ENCODE measurements at places on chromosomes 1 and 21.
A peak's percentile ranks its signal among the peaks of the same experiment; 100 is the strongest.

GRCh38 chr1:79517470-79518224 lies 511.1 kb upstream of the ADGRL4 start:
- no peak for DNase-seq

DNA sequence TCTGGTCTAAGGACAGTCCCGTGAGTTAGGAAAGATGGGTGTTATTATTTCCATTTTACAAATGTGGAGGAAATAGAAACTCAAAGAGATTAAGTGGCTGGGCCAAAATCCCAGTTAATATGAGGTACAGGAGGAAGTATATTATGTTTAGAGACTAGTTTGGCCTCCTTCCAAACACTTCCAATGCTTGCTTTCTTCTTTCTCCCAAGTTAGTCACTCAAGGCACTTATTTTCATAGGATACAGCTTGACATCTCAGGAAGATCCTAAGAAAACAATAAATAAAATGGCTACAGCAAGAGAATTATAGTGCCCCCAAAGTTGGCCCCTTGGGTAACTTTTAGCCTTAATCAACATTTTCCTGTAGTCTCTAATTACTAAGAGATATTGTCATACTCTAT lies 47.5 kb upstream of the IPO9 start:
- no peak for DNase-seq

- no peak for DNase-seq
These were observed 147.8 kb upstream of the MAP1LC3C start for GRCh38 chr1:242146652-242147051.

DNA sequence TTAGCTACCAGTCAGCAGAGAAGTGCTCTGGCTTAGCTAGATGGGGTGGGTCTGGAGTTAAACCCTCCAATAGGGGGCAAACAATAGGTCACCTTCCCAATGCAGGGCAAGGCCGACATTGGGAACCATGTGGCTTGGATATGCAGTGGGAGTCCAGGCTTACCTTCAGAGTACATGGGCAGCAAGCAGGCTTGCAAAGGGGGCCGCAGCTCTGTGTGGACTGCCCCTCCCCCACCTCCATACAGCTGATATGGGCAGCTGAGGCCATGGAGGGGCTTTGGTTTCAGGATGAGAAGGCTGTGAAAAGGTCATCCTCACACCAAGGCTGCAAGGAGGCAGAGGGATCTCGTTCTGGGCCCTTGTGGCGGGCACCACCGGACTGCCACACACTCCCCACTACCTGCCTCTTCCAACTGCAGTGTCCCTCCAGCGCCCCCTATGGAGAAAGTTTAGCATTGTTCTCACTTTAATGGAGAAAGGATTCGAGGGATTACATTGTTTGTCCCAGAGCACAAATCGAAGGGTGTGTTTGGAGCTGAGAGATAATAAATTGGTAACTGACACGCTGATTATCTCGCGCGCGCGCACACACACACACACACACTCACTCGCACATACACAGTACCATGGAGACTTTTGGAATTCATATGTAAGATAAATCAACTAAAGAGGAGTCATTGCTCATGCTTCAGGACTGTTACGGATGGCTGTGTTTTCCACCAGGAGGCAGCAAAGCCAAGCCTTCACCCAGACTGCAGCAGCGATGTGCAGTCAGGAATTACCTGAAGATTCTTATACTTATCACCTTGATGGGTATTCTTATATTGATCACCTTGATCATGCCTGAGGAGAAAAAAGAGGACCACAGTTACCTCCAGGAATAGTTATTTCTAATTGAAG lies 7.0 kb upstream of the SMCP start:
- DNase-seq, result peak; percentile 30

DNA sequence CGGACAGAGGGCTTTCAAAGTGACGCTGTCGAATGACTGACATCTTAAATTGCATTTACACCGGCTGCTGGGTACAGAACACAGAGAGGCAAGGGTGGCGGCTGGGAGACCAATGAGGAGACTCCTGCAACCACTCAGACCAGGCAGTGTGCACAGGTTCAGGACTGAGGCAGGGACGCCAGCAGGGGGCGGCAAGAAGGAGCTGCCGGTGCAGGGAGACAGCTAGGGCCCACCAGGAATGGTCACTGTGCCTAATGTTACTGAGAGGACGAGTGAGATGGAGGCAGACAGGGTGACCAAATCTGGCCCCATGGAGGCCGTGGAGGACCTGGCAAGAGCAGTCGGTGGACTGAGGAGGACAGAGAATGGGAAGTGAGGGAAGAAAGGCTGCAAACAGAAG lies 23.5 kb downstream of the GLIS1 start:
- DNase-seq, result no peak

- DNase-seq, result no peak
These were observed 44.4 kb upstream of the CACHD1 start for GRCh38 chr1:64425521-64425920.

DNA sequence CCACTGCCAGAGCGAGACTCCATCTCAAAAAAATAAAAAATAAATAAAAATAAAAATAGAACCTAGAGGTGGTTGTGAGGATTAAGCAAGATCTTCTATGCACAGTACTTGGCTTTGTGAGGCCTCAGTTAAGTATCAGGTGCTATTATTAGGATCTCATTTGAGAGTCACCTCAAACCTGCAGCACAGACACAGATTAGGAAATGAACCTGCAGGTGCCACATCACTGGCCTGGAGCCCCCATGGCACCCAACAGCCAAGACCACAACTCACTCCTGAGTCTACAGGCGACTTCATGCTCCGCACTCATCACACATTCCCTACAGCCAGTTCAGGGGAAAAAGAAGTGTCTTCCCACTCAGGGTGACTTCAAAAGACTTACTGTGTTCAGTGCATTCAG lies 176.8 kb downstream of the SLC45A1 start:
- DNase-seq, result no peak

- no peak for DNase-seq
These were observed 15.7 kb downstream of the DIP2A start for GRCh38 chr21:46474382-46474781.

- no peak for DNase-seq
These were observed 35.9 kb upstream of the ZFP69B start for GRCh38 chr1:40414331-40414730.

DNA sequence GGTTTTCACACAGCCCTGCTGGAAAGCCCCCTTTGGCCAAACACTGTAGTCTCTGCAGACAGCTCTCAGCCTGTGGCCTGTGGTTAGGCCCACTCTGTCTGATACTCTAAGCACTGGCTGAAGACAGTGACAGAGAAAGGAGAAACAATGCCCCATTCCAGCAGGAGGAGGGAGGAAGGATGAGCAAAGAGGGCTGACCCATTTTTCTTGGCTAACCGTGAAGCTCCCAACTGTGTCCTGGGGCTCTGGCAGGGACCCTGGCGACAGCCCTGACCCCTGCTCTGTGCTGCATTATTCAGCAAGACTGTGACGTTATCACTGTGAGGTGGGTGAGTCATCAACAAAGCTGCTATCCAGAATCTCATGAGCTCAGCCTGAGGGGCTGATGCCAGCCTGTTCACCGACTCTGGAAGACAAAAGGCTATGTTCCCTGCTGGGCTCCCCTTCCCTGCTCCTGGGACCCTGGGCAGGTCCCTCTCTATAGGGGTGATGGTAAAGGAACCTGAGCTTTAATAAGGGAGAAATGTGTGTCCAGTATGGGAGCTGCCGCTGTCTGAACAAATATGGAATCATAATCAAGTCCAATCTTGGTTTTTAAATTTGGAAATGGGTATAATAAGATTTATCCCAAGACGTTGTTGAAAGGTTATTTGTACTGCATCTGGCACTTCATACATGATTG lies 107.0 kb downstream of the RHOU start:
- DNase-seq, result no peak

DNA sequence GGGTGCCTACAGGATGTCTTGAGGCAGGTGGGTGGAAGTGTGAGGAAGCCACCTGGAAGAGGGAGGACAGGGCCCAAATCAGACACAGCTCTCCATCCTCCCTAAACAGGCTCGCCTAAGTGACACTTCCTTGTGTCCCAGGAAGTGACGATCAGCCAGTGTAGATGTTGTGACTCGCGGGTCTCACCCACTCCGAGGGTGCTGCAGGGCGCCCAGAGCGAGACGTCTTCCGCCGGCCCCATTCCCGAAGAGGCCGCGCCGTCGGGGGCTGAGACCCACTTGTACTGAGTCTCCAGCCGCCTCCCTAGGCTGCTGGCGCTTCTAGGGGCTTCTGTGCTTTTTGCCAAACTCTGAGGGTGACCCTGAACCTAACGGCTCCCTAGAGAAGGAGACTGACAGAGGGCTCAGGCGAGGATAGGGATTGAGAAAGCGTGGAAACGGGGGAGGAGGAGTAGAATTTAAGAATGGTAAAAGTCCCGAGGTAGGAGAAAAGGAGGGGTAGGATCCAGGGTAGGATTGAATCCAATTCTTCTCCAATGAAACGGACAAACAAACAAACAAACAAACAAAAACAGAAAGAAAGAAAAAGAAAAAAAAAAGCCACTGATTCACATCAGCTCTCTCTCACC lies 543 bp upstream of the MARK1 start:
- DNase-seq, result peak; percentile 71

DNA sequence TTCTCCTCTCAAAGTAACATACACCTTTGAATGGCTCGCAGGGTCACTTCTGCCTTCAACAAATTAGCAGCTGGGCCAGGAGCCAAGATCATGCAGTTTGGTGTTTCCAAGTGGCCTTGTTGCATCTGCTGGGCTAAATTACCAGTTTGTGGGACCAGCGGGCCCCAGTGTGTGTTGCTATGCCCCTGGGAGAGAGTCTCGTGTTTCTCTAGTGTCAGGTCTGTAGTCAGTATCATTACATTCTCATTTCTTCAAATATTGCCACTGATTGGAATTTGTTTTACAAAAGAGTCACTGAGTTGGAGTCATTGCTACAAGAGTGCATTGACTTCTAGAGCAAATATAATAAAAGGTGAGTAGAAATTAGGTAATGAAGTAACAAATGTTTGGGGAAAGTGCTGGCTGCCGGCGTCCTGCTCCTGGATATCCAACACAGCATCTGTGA lies 35.5 kb downstream of the RHOU start:
- DNase-seq, result peak; percentile 21

GRCh38 chr1:19562847-19563246 lies 77.5 kb upstream of the CAPZB start:
- no peak for DNase-seq

GRCh38 chr1:89670163-89670562 lies 37.2 kb downstream of the LRRC8C start:
- no peak for DNase-seq

GRCh38 chr1:176460544-176461336 lies 2.2 kb upstream of the PAPPA2 start:
- DNase-seq, result no peak

DNA sequence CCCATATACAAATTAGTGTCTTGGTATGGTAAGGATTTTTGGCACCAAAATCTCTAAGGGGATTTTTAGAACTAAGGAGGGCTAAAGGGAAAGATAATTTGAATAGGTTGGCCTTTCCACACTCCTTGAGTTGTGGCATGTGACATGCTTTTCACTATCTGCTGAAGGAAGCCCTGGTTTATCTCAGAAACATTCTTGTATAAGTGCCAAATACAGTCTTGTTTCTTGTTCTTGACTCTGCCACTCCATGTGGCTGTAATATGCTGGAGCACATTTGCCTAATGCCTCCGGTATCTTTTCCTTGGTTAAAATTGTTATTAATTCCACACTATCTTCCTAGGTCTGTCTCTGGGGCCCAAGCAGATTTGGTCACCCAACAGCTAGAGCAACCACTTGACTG lies 457.0 kb downstream of the USP25 start:
- no peak for DNase-seq

DNA sequence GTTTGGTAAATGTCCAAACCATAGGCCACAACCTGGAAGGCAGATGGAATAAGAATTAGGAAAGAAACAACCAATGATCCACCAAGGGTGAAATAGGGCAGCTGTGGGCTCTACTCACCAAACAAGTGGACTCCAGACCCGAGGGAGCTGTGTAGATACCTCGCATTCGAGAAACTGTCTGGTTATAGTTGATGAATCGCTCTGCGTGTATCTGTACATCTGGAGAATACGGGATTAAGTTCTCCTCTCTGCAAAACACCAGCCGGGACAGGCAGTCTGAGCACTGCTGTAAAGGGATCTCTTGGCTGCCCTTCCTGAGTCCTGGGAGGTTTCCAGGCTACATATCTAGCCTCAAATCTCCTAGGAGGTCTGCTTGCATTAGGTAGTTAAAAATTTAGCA lies 9.4 kb upstream of the UBR4 start:
- no peak for DNase-seq

GRCh38 chr1:237732657-237733056 lies 158.1 kb downstream of the ZP4 start:
- no peak for DNase-seq

DNA sequence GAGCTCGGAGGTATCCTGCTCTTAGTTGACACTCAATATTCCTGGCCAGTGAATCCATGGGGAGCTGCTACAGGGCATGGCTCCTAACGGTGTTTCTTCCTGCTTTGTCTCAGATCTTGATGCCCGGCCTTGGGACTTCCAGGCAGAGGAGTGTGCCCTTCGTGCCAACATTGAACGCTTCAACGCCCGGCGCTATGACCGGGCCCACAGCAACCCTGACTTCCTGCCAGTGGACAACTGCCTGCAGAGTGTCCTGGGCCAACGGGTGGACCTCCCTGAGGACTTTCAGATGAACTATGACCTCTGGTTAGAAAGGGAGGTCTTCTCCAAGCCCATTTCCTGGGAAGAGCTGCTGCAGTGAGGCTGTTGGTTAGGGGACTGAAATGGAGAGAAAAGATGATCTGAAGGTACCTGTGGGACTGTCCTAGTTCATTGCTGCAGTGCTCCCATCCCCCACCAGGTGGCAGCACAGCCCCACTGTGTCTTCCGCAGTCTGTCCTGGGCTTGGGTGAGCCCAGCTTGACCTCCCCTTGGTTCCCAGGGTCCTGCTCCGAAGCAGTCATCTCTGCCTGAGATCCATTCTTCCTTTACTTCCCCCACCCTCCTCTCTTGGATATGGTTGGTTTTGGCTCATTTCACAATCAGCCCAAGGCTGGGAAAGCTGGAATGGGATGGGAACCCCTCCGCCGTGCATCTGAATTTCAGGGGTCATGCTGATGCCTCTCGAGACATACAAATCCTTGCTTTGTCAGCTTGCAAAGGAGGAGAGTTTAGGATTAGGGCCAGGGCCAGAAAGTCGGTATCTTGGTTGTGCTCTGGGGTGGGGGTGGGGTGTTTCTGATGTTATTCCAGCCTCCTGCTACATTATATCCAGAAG lies 16.7 kb downstream of the ALX3 start:
- DNase-seq, result peak; percentile 37

- DNase-seq, result no peak
These were observed 264.0 kb upstream of the CAMK1G start for GRCh38 chr1:209319549-209319948.

DNA sequence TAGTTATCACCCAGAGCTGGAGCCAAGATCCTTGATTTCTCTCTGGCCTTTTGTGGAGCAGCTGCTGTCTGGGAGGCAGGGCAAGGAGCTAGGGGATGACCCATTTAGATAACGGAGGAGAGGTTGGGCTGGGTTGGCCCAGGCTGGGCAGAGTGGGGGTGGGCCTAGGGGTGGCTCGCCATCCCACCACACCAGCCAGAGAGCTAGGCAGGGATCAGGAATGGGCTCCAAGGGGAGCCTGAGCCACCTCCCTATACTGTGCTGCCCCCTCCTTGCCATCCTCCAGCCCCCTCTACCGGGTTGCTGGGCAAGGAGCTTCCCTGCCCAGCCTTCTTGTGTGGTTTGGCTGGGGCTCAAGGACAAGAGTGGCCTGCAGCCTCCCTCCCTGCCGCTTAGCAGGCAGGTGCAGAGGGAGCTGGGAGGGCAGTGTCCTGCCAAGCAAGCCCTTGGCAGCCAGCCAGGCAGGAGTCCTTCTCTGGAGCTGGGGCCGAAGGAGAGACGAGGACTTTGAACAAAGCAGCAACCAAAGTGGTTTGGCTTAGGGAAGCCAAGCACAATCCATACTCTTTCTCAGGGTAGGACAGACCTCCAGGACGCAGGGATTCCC lies 4.1 kb downstream of the NUAK2 start:
- peak; percentile 89 for DNase-seq

Data from NCI-H345 (cell line).